ENCODE measurements at places on chromosomes 7 and 10.

GRCh38 chr10:47181052-47181849 is 118.7 kb upstream of the GDF10 start:
- DNase-seq: peak; percentile 49

DNA sequence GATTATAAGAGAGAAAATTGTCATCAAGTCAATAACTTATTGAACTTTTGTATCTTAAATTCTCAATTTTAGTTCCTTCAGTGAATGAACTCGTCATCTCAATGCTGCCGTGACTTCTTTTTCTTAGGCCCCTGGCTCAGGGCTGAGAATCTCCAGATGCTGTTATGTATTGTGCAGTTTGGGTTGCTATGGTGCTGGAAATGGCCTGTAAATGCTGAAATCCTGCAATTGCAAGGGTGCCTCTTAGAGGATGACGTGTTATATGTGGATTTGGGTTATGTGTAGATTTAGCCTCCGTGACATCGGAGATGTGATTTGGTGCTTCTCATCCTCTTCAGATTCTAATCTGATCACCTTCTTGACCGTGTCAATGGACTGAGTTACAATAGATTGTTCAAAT is 55.7 kb upstream of the ZRANB1 start:
- no peak for DNase-seq

DNA sequence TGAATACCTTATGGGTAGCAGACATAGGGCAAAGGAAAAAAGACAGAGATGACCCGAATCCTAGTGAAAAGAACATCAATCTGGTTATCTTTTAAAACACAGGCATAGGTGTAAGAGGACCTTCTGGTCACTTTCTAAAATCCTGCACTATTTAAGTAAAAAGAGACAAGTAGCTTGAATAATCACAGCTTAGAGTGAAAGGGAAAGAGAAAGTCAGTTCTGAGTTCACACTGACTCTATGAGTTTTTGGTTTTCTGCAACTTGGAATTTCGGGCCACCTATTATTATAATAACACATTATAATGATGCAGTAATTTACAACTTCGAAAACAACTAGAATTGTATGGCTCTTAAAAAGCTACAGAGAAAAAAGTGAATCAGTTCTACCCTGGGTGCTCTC is 247.8 kb downstream of the DOCK4 start:
- no peak for DNase-seq

GRCh38 chr7:68785036-68785435 is 813.2 kb upstream of the AUTS2 start:
- no peak for DNase-seq

DNA sequence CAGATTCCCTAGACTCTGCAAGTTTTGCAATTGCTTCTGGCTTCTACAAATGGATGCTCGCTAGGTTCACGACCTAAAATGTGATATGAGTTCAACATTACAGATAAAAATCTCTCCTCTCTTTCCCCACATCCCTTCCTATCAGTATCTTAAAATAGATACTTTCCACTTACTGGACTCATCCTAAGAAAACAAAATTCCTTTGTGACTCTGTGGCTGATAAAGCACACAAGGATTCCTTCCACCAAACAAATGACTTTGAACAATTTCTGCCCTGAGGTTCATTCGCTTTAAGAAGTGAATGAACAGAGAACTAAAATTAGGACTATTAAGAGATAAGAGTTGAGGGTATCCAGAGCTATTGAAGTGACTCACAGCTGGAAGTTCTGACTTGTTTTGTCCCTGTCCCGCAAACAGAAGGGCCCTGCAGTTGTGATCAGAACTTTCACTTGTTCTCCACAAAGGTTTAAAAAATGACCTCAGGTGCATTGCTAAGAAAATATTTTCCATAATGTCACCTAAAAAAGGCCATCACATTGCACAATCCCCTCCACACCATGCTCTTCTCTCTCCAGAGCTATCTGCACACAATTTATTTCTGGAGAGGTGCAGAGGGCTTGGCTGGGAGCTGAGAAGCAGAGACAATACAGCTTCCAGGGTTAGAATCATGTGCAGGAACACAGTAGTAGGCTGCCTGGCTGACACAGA is 96.1 kb downstream of the PIP4K2A start:
- DNase-seq: no peak

- DNase-seq: no peak
These were observed 35.0 kb downstream of the INPP5A start for GRCh38 chr10:132572545-132572937.

DNA sequence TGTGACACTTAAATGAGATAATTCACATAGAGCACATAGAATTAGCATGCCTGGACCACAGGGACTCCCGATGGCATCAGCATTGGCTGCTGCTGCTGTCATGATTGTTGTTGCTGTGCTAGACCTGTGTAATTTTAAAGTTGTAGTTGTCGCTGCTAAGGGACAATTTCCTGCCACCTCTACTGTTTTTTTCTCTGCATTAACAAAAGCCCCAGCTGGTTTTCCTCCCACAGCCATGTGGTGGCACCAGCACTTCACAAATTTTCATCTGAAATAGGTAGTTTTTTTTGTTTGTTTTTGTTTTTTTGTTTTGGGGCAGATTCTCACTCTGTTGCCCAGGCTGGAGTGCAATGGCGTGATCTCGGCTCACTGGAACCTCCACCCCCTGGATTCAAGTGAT is 25.4 kb upstream of the PRXL2A start:
- DNase-seq: peak; percentile 43

GRCh38 chr10:69911613-69912528 is 110.2 kb downstream of the COL13A1 start:
- DNase-seq: no peak

- DNase-seq: peak; percentile 85
These were observed 3.1 kb downstream of the KLLN start for GRCh38 chr10:87860156-87860795.

- DNase-seq: no peak
These were observed 38.6 kb downstream of the VOPP1 start for GRCh38 chr7:55533729-55534080.

GRCh38 chr7:55526770-55527169 is 45.5 kb downstream of the VOPP1 start:
- DNase-seq: peak; percentile 71

DNA sequence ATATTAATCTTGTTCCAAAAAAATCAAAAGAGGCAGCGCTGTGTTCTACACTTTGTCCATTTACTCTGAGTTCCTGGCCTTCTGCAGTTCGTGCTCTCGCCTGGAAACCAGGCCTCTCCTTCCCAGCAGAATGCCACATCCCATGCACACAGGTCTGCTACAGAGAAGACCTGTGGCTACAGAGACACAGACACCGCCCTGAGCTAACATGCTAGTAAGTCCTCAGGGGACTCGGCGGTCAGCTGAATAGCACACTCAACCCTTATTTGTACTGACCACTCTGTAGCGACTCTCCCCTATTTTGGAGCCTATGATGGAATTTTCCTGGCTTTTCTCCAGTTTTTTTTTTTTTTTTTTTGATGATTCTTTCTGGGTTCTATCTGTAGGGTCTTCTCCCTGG is 12.8 kb downstream of the CREB3L2 start:
- DNase-seq: no peak

GRCh38 chr10:30192846-30193608 is 133.6 kb upstream of the JCAD start:
- DNase-seq: no peak

GRCh38 chr7:121126801-121127534 is 138.5 kb downstream of the CPED1 start:
- no peak for DNase-seq

- DNase-seq: no peak
These were observed 116.1 kb downstream of the ARL4A start for GRCh38 chr7:12803542-12803941.

GRCh38 chr10:132270256-132270655 is 37.5 kb downstream of the STK32C start:
- no peak for DNase-seq

DNA sequence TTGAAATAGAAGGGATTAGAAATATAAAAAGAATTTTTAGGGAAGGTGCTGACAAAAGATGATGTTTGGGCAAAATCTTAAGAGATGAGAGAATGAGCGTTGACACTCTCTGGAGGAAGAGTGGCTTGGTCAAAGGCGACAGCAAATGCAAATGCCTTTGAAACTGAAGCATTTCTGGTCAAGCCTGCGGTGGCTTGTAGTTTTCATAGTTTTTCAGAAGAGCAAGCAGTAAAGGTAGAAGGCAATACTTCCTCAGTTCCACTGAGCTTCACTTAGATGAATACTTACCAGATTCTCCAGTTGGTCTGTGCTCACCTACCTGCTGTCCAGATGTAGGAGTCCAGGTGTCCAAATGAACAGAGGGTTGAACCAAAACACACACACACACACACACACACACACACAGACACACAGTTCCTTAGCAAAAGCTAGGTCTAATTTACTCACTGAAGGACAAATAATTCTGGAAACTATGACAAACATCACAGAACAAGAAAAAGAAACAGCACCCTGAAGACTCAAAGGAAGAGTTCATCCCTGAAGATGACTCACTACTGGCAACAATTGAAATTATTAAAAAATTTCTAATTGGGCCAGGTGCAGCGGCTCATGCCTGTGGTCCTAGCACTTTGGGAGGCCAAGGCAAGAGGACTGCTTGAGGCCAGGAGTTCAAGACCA is 12.1 kb upstream of the STK17A start:
- DNase-seq: no peak

GRCh38 chr7:39967406-39968161 is 17.5 kb downstream of the CDK13 start:
- DNase-seq: no peak

- peak; percentile 39 for DNase-seq
These were observed 115.0 kb downstream of the FAM107B start for GRCh38 chr10:14659626-14660196.

DNA sequence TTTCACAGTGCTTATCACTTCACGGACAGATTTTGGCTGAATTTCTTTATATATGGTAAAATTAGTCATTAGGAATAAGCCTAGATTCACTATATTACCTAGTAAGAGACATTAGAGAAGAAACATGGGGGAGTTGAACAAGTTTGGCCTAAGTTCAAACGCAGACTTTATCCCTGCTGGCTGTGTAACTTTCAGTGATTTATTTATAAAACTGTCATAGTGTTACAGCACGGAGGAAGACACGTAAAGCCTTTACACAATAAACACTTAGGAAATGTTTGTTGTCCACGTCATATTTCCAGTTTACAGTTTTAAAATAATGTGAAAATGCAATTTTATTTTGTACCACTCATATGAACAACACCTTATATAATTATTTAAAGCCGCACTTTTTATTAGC is 661.5 kb downstream of the MAGI2 start:
- no peak for DNase-seq

DNA sequence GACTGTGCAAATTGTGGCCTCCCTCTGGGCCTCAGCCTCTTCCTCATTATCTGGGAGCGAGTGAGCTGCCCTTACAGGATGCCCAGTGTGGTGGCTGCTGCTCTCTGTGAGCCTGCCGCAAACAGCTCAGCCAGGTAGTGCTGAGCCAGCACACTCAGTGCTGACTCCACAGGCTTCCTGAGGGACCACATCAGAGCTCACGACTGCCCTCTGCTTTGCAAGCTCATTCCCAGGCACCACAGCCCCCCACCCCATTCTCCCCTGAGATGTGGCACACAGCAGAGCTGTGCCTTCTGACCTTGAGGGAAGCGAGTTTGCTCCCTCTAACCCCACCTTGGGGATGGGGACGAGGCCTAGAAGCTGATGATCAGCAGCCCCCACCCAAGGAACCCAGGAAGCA is 230.5 kb upstream of the PPP2R2D start:
- DNase-seq: no peak

DNA sequence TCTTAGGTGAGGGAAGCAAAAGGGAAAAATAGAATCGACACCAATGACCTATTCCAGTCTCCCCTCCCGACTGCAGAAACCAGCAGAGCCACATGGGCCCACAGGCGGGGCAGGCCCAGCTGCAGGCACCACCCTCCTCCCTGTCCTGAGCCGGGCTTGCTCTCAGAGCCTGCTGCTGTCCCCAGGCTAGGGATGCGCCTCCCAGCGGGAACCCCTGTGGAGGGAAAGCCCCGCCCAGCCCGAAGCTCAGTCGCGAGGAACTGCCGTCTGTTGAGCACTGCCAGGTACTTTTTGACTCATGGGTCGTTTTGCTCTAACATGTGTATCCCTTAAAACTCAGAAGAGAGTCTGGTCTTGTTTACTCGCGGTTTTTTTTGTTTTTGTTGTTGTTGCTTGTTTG is 124.5 kb upstream of the RET start:
- DNase-seq: no peak

GRCh38 chr7:6026011-6026819 is 5.0 kb upstream of the ANKRD61 start:
- peak; percentile 63 for DNase-seq

- DNase-seq: peak; percentile 55
These were observed 22.5 kb downstream of the ST8SIA6 start for GRCh38 chr10:17431871-17432311.

DNA sequence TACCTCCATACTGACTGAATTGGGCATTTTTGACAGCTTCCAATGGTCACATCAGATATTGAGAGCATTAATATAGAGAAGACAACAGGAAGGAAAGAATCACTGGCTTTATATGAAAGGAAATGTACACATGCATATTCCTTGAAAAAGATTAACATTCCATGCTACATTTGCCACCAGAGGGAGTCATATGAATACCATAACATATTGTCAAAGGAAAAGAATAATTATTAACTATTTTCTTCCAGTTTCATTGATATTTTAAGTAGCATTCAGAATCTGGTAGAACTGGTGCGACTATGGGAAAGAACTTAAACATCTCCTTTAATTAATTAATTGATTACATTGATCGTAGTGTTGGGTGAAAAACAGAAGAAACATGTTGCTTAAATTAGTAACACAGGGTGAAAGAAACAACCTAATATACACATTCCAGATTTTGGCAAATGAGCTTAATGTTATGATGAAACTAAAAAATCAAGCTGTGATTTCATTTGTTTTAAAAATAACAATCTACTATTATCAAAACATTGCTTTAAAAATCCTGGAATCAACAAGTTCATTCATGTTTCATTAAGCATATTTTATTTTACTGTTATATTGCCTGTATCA is 71.5 kb downstream of the GPR85 start:
- DNase-seq: peak; percentile 52

DNA sequence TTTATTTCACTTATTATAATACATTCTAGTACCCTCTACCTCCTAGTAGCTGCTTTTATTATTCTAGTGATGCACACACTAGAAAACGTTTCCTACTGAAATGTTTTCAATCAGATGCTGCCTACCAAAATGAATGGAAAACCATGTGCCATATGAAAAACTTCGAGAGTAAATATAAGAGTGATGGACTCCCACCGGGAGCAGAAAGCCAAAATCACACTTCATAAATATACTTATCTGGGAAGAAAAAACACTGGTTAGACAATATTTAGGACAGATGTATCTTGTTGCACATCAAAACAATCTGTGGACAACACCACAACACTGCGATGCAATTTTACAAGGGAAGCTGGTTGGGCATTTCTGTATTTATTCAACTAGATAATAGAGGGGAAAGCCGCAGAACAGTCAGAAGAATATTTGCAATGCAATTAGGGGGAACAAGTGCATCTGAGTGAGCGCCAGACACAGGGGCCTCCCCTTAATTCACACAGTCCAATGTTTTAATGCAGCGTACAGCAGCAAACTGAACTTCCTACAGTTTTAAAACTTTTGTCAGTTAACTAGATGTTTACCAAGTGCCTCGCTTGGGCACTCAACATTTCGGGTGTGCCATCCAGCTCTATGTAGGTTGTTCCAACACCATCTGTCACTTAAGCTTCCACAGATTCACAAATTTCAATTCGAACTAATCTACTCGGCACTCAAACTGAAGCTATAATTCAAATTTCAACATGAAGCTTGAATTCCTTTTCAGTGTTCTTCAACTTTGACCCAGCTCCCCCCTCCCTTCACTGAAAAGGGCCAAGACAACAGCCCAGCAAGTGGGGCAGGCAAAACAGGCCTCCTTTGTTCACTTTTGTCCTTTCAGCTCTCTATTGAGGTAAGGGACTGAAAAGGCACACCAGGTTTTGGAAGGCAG is 7.4 kb downstream of the NRCAM start:
- DNase-seq: no peak

GRCh38 chr10:102455893-102456471 is 4.6 kb upstream of the C10orf95 start:
- no peak for DNase-seq
